Lung (tissue), 17 donors: ENCODE measurements at places on chromosomes 12 and 14.
A peak's percentile ranks its signal among the peaks of the same experiment; 100 is the strongest.

GRCh38 chr12:33587354-33587753 lies 147.7 kb upstream of the SYT10 start:
- no peak for DNase-seq

DNA sequence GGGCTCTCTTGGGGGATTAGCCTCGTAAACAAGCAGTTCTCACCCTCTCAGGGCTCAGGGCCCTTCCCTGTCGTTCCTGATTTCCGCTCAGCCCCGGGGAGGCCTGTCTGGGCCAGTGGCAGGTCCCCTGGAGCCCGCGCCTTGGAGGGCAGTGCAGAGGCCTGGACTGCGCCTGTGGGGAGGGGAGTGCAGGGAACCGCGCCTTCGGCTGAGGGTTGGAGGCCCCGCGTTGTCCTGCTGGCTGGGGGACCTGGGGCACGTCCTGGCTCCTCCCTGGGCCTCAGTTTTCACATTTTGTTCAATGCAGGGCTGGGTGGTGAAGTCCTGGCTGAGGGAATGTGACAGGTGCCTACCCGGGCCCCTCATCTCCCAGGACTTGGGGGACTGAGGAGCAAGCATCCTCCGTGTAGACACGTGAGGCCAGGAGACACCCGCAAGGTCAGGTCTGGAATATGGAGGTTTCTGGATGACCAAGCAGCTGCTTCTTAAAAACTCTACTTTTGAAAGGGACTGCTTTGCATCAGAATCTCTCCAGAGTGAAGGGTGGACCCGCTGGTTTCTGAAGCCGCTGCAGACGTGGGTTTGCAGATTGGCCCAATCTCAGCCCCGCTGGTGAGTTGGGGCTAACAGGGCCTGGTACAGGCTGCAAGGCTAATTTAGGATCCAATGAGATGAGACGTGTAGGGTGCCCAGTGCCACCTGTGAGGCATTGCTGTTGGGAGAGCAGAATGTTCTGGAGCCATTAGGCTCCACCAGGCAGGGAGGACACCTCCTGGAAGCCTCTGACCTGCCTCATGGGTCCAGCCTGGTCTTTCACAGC lies 80.2 kb downstream of the KIF26A start:
- no peak for DNase-seq

- no peak for DNase-seq
These were observed 11.3 kb downstream of the NFATC4 start for GRCh38 chr14:24378981-24379906.

- DNase-seq = no peak
These were observed 246.6 kb upstream of the RTL1 start for GRCh38 chr14:101150039-101150610.

- peak; percentile 42 for DNase-seq
These were observed 62.8 kb downstream of the TMCC3 start for GRCh38 chr12:94587266-94588241.

- no peak for DNase-seq
These were observed 59.0 kb downstream of the LLPH start for GRCh38 chr12:66071549-66071948.

- peak; percentile 33 for DNase-seq
These were observed 31.5 kb downstream of the COA8 start for GRCh38 chr14:103594265-103594664.

DNA sequence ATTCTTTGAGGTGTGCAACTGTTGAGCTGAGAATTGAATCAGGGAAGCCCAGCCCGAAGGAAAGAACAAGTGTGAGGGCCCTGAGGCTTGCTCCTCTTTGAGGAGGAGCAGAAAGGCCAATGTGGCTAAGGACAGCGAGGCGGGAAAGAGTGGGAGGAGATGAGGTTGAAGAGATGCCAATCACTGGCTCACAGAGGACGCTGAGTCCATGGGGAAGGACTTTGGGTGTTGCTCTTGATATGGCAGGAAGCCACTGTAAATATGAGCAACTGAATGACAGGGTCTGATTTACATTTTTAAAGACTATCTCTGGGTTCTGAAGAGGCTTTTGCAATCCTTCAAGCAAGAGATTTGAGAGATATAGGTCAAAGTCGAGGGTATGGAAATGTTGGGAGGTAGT lies 3.3 kb upstream of the APPL2 start:
- DNase-seq = no peak

- DNase-seq = no peak
These were observed 6.1 kb downstream of the RAPGEF3 start for GRCh38 chr12:47752552-47752951.

- DNase-seq = no peak
These were observed 14.2 kb downstream of the TMEM229B start for GRCh38 chr14:67474366-67474765.

GRCh38 chr14:61103541-61104339 lies 122.7 kb downstream of the SLC38A6 start:
- DNase-seq = peak; percentile 56

- no peak for DNase-seq
These were observed 122.2 kb upstream of the CCDC175 start for GRCh38 chr14:59698793-59699192.

DNA sequence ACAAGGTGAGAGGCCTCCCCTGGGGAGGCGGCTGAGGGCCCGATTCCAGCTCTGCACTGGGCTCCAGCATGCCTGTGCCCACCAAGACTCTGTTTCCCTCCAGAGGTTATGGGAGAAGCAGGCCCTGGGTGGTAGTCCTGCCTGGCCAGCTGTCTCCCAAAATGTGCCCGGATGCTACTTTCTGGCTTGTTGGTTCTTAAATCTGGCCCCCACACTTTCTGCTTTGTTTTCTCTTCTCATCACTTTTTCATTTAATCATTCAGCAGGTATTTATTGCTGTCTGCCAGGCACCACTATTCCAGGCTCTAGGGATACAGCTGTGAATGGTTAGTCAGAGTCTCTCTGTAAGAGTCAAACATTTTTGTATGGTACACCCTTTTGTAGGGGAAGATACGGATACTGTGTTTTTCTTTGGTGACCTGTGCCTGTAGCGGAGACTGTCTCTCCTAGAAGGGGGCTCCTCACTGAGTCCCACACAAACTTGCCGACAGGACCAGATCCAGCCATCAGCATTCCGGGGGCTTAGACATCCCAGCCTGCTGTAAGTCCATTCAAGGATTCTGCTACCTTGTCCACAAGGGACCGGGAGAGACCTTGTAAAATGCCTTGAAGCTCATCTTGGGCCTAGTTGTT lies 3.8 kb downstream of the DHRS2 start:
- no peak for DNase-seq

- DNase-seq = no peak
These were observed 64.5 kb upstream of the MANSC4 start for GRCh38 chr12:27844366-27845090.

GRCh38 chr12:103773109-103773910 lies 67.7 kb downstream of the NT5DC3 start:
- DNase-seq = no peak

GRCh38 chr12:97568336-97569180 lies 106.0 kb downstream of the RMST start:
- DNase-seq = peak; percentile 50

DNA sequence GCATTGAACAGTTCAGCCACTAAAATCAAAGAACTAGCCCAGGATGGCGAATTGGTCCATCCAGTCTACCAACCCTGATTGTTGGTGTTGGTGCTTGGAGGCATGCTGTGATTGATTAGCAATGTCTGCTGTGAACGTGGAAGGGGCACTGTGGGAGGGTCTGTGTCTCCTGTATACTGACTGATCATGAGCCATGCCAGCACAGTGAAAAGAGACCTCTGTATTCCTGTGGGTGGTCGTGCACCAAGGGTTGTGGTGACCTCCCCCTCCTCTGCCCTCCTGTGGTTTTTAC lies 63.0 kb upstream of the DLK1 start:
- DNase-seq = no peak

GRCh38 chr12:67764946-67765619 lies 116.5 kb downstream of the DYRK2 start:
- no peak for DNase-seq

GRCh38 chr12:64332938-64333337 lies 57.6 kb downstream of the C12orf56 start:
- DNase-seq = no peak

- no peak for DNase-seq
These were observed 140.9 kb upstream of the SRRM4 start for GRCh38 chr12:118840399-118840798.

DNA sequence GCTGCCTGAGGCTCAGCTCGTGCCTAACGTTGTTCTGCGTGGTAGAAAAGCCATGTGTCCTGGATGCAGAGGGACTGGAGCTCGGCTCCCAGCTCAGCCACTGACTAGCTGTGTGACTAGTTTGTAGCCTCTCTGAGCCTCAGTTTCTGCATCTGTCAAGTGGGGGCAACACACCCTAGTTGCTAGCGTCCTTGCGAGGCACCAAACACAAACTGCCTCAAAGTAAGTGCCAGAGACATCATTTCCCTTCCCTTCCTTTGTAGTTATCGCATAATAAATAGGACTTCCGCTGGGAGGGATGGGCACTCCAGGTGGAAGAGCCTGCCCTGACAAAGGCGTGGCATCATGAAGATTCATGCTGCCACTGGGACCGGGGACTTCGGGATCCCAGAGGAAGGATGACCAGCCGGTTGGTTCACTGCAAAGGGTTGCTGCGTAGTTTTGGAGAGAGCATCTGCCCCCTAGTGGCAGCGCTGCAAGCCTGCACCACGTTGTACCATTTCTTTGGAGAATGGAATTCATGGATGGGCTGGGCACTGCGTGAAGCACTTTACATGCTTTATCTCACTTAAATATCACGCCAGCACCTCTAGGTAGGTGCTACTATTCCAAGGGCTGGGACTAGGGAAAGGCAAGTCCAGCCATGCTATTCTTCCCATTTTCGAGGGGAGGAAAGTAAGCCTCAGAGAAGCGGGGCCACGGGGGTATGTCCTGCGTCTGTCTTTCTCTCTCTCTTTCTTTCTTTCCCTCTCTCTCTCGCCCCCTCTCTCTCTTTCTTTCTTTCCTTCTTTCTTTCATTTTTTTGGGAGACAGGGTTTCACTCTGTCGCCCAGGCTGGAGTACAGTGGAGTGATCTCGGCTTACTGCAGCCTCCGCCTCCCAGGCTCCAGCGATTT lies 4.6 kb downstream of the CCDC197 start:
- DNase-seq = peak; percentile 68

- no peak for DNase-seq
These were observed 206.5 kb downstream of the STXBP6 start for GRCh38 chr14:24843494-24843893.

DNA sequence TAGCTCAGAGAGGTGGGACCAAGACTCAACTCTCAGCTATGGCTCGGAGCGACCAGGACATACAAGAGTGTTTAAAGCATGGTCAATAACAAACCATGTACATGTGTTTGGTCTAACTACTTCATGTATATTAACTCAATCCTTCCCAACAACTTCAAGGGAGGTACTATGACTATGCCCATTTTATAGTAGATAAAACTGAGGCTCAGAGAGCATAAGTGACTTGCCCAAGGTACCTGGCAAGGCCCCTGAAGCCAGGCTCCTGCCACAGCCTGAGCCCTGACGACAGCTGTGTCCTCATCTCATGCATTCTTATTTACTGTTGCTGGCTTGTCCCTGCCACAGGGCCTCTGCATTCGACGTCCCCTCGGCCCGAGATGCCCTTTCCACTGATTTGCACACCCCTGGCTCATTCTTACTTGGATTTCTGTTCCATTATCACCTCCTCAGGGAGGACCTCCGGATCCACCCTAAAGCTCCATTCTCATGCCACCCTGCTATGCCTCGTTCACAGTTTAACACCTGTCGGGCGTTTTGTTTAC lies 2.6 kb downstream of the TESC start:
- DNase-seq = no peak

DNA sequence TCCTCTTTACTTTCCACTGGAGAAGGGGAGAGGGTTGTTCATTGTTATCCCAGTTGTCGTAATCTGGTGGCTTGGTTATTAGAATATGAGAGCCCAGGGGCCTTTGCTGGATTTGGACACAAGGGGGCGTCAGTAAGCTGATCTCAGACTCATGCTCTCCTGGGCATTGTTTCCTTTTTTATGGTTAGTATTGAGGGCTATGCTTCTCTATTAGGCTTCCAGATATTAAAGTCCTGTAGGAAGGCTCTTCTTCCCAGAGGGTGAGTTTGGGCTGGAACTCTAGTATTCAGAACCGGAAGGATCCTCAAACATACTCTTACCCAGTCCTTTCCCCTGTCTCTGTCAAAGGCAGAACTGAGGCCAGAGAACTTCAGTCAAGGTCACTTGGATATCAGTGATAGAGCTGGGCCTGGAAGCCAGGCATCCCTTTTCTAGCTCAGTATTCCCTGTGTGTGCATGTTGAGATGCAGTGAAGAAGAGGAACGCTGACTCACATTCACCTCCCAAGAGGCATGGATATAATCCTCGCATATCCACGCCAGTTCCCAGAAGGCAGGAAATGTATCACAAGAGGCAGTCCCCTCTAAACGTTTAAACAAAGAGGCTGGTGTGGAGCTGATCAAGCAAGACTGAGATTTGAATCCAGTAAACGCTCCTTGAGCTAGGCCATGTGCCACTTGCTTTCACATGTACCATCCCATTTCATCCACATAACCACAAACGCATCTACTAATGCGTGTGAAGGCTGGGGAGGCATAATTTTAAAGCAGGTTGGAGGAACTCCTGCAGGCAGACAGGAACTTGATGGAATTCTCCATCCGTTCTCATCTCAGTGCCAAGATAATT lies 41.6 kb downstream of the UBE3B start:
- DNase-seq = peak; percentile 64

- DNase-seq = no peak
These were observed 211.6 kb downstream of the DUSP6 start for GRCh38 chr12:89140602-89141238.

- DNase-seq = peak; percentile 48
These were observed 1.6 kb upstream of the ARID4A start for GRCh38 chr14:58296726-58297125.

- DNase-seq = no peak
These were observed 50.6 kb downstream of the DAAM1 start for GRCh38 chr14:59239022-59239421.

GRCh38 chr12:54134395-54134794 lies 54.4 kb downstream of the SMUG1 start:
- DNase-seq = no peak

DNA sequence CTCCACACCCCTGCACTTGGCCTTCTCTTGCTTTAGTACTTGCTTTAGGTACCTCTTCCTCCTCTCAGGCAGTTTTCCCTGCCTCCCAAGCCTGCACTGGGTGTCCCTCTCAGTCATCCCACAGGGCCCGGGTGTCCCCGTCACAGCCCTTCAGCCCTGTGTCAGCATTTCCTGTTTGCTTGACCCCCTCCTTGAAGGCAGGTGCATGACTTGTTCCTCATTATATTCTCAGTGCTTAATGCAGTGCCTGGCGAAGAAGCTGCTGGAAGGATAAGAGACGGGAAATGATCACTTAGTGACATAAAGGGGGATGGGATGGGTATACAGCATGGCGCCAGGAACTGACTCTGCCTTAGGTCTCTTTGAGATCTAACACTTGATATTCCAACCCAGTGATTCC lies 61.5 kb downstream of the IQSEC3 start:
- DNase-seq = no peak

- no peak for DNase-seq
These were observed 79.0 kb downstream of the TMX1 start for GRCh38 chr14:51318813-51319597.
